ENCODE measurements at places on chromosomes 12 and 14.

DNA sequence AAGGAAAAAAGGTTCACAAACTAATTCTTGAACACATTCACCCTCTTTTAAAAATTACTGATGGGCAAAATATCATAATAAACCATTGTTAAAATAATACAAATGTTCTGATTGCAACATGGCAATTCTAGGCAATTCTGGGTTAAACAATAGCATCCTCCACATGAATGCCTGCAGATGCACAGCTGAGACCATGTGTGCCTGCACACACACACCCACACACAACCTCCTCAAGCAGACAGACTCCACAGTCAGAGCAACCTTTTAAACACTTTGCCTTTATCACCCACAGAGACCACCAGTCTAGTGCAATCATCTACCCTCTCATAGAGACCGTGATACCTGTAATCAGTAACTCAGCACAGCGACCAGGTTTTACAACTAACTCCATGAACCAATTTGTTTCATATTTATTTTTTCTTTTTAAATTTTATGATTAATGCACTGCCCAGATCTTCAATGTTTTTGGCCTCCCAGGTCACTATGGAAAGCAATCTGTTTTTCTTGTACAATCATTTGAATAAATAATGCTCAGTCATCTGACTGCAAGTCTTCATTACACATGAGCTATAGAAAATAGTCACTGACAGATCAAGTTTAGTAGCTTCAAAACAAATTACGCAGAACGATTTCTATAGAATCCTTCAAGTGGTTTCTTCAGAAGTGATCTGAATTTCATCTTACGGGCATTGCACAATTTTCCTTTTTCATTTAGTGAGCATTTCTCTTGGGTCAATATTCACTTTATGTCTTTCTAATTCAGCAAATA is 105.8 kb downstream of the PRKD1 start:
- DNase-seq, result no peak

DNA sequence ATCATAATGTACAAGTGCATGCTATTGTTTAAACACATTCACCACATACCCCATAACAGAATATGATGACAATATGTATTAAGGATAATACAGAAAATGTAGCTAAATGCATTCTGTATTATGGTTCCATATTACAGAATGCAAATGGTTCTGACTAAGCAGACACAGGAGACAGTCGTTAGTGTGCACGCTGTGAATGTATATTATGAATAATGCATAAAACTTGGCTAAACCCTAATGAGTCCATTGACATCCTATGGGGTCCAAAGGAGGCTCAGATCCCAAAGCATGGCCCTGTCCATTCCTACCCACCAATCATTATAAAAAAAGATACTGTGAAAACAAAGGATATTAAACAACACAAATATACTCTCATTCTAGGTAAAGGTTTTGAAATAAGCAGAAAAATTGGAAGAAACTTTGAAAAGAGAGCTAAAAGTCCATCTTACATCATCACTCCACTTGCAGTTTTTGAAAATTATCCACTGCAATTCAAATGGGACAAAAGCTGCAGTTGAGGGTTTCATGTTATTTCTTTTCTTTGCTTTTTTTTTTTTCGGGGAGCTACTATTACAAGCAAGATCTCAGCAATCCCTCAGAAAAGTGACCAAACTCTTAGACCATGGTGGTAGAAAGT is 415.1 kb downstream of the BCAT1 start:
- DNase-seq, result no peak

DNA sequence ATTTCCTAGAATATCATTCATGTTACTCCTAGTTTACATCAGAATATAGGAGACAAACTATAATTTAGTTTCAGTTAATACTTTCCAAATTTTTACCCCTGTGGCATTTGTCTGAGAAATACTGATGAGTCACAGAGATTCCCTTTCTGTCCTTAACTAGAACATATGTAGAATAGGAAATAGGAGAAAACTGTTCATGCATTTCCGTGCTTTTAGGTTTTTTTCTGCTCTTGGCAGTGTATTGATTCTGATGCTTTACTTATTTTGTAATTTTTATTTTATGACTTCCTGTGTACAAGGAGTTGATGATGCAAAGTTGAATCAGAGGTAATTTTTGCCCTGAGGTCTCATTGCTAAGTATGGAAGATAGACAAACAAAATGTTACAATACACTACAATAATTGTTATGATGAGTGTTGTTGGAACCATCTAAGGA is 23.0 kb downstream of the MNAT1 start:
- DNase-seq, result no peak

DNA sequence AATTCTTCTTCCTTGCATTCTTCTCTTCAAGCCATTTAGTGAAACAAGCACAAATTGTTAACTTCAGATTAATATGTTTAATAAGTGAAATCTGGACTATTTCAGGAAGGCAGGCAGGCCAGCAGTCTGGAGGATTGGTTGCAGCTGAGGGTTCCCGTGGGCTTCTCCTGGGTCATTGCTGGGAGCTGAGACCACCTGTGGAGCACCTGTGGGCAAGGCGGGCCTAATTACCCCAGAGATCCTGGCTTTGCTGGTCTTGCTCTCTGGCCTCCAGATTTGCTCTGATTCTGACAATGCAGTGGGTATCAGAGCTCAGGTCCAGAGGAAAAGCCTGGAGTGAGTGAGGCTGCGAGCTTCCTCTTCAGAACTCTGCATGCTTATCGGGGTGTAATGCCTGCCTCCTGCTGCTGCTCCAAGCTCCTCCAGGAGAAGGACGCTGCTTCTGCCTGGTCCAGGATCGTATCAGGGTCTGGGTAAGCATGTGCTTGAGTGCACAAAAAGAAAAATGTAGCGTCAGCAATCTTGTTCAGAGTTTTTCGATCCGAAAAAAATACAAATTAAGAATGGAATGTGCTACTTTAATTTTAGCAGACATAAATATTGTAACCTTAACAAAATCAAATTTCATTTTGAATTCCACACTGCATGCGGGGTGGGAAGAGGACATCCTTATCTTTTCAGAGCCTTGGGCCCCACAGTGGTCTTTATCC is 93.8 kb downstream of the TMEM30B start:
- DNase-seq, result no peak

GRCh38 chr12:117695956-117696355 is 272.8 kb downstream of the KSR2 start:
- DNase-seq, result no peak

- no peak for DNase-seq
Observed at GRCh38 chr14:74616507-74616906, 4.5 kb upstream of the LTBP2 start.

GRCh38 chr12:21825886-21826617 is 51.5 kb upstream of the KCNJ8 start:
- no peak for DNase-seq

GRCh38 chr12:44331269-44331668 is 495.4 kb downstream of the TMEM117 start:
- DNase-seq, result no peak

DNA sequence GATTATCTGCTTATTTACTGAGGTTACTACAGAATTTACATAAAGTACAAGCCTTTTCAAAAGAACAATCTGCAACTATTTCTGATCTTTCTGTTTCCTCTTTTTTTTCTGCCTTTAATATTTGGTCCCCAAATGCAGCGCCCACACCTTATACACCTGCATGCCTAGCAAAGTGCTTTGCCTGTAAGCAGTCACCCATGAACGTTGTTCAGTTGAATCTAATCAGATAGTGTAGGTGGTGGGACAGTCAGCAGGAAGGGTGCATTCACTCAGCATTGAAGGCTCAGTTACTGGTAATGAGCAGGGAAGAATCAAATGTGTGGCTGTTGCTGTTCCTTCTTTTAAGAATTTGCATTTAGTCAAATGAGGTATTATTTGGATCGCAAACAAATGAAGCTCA is 108.4 kb downstream of the GPR135 start:
- no peak for DNase-seq
